ENCODE measurements at places on chromosomes 6 and 20.

- no peak for DNase-seq
Measured at GRCh38 chr6:30837432-30837831, 46.9 kb upstream of the DDR1 start.

DNA sequence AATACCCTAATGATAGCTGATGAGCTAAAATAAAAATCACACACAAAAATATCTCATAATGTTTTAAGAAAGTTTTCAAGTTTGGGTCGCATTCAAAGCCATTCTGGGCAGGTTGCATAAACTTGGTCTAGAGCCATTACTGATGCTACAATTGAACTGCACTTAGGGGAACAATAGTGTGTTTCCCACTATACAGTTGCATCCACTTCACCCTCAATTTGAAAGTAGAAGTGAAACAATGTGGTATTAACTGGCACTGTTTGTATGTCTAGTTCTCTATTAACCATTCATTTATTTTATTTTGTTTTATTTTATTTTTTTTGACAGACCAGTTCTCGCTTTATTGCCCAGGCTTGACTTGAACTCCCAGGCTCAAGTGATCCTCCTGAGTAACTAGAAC is 23.0 kb upstream of the STK38 start:
- no peak for DNase-seq

GRCh38 chr20:43198607-43199006 is 8.9 kb upstream of the PTPRT start:
- DNase-seq = no peak

- peak; percentile 80 for DNase-seq
Measured at GRCh38 chr6:36364669-36365479, 22.6 kb downstream of the ETV7 start.

- DNase-seq = no peak
Measured at GRCh38 chr6:124970243-124970642, 8.0 kb downstream of the RNF217 start.

GRCh38 chr6:155678361-155678760 is 222.7 kb upstream of the NOX3 start:
- DNase-seq = no peak

- no peak for DNase-seq
Measured at GRCh38 chr20:64247307-64247618, 8.3 kb upstream of the PCMTD2 start.

GRCh38 chr6:139841794-139842215 is 467.4 kb upstream of the CITED2 start:
- DNase-seq = no peak

GRCh38 chr6:142692942-142693341 is 252.0 kb downstream of the HIVEP2 start:
- DNase-seq = peak; percentile 41

DNA sequence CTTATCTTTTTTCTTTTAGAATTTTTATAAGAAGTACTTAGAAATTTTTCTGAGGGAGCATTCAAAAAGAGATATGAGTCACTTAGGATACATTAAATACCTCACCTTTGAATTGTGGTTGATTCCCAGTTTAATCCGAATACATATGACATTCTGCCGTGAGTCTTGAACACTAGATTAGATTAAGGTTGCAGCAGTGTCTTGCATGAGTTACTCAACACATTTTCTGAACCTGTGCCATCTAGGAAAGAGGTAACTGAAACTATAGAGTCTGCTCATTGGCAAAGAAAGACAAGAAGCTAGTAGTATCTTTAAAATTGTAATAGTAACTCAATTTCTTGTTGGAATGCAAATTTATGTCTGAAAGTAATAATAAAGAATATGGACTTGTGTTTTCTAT is 14.9 kb downstream of the PEX3 start:
- no peak for DNase-seq

- no peak for DNase-seq
Measured at GRCh38 chr20:63359937-63360849, 956 bp downstream of the CHRNA4 start.

DNA sequence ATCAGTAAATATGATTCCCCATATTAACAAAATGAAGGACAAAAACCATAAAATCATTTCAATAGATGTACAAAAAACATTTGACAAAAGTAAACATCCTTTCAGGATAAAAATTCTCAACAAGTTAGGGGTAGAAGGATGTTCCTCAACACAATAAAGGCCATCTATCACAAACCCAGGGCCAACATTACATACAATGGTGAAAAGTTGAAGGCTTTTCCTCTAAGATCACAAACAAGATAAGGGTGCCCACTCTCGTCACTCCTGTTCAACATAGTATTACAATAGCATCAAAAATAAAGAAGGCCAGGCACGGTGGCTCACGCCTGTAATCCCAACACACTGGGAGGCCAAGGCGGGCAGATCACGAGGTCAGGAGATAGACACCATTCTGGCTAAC is 22.6 kb upstream of the ASF1A start:
- no peak for DNase-seq

DNA sequence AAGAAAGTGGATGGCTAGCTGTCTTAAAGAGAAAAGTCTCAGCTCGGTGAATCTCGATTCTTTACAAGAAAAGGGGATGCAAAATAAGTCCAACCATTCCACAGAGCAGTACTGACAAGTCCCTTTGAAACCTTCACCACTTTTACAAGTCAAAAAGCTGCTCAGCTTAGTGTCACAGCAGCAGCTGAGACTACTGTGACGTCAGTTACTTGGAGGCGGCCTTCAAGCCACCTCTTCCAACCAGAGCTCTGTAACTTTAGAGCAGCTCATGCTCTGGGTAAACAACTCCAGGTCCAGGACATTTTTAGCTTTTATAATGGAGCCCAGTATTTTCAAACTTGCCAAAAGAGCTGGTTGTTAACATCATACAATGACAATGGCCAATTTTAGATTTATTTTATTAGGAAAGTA is at the start of gene KIAA0408:
TSS of gene KIAA0408 (minus strand) at position 159 of the 411 bp plus-strand sequence. CDS start 5,408 bp downstream, outside the sequence.
- DNase-seq = no peak

GRCh38 chr6:2799936-2800527 is 34.8 kb downstream of the WRNIP1 start:
- no peak for DNase-seq

GRCh38 chr20:11063444-11063843 is 389.6 kb upstream of the JAG1 start:
- DNase-seq = no peak

DNA sequence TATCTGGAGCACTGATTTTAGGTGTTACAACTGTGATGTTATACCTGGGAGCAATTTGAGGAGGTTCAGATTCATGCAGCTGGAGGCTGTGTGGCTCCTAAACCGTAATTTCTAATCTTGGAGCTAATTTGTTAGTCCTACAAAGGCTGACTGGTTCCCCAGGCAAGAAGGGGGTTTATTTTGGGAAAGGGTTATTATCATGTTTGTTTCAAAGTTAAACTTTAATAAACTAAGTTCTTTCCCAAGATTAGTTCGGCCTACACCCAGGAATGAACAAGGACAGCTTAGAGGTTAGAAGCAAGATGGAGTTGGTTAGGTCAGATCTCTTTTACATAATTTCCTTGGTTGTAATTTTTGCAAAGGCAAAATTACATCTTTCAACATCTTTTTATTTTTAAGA is 135.8 kb downstream of the MYO6 start:
- no peak for DNase-seq

DNA sequence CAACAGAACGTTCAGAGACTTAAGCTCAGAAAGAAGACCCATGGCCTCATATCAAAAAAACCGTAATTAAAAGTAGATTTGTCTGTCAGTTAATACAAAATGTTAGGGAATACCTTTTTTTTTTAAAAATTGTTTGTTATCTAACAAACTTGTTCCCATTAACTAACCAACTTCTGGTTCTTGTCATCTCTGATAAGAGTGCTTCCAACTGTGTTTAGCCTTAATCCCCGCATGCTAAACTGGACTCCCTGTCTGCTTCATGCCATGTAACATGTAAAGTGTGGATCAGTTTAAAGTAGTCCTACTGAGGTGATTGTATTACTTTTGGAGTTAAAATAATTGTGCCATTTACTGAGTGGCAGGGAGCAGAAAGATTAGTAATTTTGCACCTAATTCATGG is 6.3 kb downstream of the JARID2 start:
- DNase-seq = no peak

DNA sequence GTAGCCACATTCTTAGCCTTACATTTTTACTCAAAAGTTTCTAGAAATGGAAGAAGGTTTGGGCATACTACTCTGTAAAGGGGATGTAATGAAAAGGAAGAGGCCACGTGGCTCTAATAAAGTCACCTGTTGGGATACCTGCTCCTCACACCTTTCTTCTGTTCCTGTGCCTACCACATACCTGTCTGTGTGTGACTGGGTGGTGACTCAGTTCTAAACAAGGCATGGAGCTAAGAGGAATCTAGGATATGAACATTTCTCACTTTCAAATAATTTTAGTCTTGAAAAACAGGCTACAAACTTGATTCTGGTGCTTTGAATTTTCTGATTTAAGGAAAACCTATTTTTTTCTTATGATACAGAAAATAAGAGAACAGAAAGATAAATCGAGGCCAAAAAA is 363.6 kb downstream of the RFPL4B start:
- no peak for DNase-seq

DNA sequence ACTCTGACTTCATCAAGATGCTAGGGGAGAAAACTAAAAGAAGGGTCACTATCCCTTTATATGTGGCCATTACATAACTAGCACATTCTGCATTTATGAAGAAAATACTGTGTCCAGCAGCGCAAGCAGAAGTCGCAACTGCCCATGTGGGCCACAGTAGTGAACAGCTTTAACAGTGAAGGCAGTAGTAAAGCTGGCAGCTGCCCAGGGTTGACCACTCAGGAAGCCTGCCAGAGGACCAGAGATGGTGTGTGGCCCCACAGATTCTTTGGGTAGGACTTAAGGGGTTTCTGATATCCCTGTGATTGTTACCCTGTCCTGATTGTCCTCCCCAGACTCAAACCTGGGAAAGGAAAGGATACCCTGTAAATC is 88.3 kb upstream of the NT5E start:
- DNase-seq = no peak

DNA sequence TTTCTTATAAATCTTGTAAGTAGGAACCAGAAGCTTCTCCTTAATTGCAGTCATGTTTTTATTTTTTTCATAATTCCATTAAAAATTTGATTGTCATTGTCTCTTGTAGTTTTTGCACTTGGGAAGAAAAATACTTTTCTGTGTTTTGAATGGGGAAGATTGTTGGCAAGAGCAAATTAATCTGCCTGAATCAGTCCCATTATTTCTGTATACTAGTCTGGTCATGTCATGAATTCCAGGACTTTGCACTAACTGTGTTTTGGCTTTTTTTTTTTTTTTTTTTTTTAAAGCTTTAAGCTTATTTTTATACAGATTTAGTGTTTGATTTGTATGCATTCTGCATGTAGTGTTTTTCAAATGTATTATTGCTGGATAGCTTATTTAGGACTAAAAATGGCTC is 47.6 kb downstream of the RALGAPB start:
- DNase-seq = no peak

- no peak for DNase-seq
Measured at GRCh38 chr6:53029761-53030160, 34.7 kb upstream of the GSTA4 start.

- no peak for DNase-seq
Measured at GRCh38 chr6:90194371-90194841, 102.2 kb downstream of the BACH2 start.

DNA sequence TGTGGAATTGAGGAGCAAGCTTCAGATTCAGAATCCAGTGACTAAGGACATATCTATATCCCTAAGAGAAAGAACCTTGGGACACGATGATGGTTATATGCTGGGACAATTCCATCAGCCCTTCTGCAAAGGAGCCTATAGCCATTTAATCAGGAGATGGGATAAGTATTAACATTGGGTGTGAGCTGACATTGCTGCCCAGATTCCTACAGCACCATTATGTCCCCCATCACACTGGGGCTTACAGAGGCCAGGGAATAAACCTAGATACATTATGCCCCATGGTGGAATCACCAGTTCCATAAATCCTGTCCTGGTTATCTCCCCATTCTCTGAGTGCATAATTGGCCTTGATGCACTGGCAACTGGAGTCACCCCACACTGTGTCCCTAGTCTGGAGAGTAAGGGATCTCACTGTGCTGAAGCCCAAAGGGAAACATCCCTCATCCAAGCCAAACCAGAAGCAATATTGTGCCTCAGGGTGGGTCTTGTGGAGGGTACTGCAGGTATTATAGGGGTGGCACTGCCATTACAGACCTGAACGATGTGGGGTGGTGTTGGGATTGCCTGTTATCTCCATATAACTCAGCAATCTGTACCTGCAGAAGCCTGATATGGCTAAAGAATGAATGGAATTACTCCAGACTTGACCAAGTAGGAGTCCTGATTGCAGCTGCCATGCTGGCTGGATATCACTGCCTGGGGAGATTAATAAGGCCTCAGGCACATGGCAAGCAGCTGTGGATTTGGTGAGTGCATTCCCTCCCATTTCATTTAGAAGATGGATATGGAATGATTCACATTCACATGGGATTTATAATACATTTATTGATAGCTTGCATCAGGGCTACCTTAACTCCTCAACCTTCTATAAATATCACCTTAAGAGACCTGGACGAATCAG is 5.0 kb downstream of the HLA-A start:
- DNase-seq = no peak

GRCh38 chr20:51383891-51384510 is 158.5 kb downstream of the NFATC2 start:
- no peak for DNase-seq

DNA sequence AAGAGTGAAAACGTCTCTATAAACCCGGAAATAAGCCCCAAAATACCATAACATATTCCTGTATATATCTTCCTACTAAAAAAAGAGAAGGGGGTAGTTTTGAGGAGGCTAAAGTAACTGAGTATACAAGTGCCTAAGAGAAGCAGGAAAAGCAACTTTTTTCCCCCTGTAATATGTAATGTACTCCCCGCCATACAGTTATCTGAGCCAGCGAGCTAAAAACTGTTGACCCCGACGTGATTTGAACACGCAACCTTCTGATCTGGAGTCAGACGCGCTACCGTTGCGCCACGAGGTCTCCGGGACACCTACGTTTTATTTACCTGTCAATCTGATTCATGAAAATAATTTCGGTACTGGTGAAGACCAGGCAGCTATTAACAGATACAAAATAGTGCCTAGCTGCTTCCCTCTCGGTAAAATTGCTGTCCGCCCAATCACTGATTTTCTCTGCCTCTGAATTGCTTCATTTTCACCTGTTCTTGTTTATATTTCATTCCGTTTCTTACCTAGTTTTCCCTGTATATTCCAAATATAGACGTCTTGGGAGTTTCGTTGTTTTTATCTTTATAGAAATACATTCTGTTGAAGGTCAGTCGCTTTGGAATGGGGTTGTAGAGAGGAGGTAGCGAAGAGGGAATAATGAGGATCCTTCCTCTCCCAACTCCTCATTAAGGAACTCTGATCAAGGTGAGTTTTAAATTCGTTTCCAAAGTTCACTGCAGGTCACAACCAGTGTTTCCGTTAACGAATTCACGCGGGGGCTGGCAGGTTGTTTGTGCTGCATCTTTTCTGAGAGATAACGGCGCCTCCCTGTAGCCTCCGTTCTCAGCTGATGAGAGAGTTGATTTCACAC is 33.6 kb upstream of the BTN3A2 start:
- peak; percentile 40 for DNase-seq

DNA sequence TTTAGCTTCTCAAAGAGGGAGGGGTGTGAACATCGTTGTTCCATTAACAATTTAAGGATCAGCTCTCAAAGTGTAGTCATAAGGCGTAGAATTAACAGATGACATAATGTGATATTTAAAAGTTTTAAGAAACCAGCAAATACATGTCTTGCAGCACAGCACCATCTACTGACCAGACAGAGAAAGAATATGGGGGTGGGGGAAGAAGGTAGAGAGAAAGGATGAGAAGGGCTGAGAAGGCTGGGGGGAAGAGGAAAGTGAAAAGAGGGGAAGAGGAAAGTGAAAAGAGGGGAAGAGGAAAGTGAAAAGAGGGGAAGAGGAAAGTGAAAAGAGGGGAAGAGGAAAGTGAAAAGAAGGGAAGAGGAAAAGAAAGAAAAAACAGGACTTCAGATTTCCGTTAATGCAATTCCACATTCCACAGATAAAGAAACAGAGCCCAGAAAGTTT is 80.9 kb downstream of the HAO1 start:
- DNase-seq = no peak

Data from GM13976 (cell line).